ENCODE measurements at places on chromosomes 5 and 9. TPM values are rescaled to one million over a fixed set of nuclear protein-coding genes. Genes with fewer than 3 reads are reported as not detected.

GRCh38 chr5:1966461-1966860 lies 83.7 kb upstream of the IRX4 start:
- DNase-seq: no peak

TNIP1 gene
- polyA plus RNA-seq: 78.3 TPM

GRCh38 chr9:130680836-130681768 lies 12.5 kb upstream of the EXOSC2 start:
- no peak for DNase-seq

DNA sequence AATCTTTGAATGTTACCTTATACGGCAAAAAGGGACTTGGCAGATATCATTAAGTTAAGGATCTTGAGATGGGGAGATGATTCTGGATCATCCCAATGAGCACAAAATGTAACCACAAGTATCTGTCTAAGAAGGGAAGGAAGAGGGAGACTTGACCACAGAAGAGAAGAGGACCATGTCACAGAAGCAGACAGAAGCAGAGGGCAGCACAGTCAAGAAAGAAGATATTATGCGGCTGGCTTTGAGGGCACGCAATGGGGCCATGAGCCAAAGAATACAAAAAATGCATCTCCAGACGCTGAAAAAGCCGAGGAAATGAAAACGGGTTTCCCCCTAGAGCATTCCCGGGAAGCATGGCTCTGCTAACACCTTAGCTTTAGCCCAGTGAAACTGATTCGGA lies 225.3 kb downstream of the NR2F1-AS1 start:
- no peak for DNase-seq

- DNase-seq: no peak
Measured at GRCh38 chr9:101674165-101674564, 64.3 kb downstream of the GRIN3A start.

SPINK4 gene
- polyA plus RNA-seq: not detected

SPINK5 gene
- 0.50 TPM for polyA plus RNA-seq

GRCh38 chr5:144429905-144430304 lies 259.2 kb downstream of the KCTD16 start:
- no peak for DNase-seq

GRCh38 chr9:88339317-88339716 lies 48.9 kb upstream of the SPIN1 start:
- DNase-seq: no peak

- peak; percentile 65 for DNase-seq
Measured at GRCh38 chr9:134413890-134414623, 87.8 kb downstream of the RXRA start.

GRCh38 chr9:97529363-97530076 lies 28.1 kb downstream of the TMOD1 start:
- DNase-seq: no peak

- no peak for DNase-seq
Measured at GRCh38 chr9:6692881-6693361, 47.4 kb upstream of the GLDC start.
